ENCODE measurements at places on chromosomes 16 and 17.
A peak's percentile ranks its signal among the peaks of the same experiment; 100 is the strongest.

DNA sequence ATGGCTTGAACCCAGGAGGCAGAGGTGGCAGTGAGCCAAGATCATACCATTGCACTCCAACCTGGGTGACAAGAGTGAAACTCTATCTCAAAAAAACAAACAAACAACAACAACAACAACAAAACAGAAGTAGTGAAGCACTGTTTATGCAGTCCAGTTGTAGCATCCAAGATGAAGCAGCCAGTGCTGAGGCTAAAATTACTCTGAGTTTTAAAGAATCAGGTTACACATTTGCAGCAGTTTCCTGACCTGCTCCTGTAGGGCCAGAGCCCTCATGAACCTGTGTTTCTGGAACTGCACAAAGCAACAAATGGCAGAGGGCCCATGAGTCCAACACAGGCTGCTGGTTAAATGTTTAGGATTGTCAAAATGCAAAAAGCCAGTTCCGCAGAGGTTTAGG, 499.5 kb upstream of the PSMD7 start:
- DNase-seq = no peak

DNA sequence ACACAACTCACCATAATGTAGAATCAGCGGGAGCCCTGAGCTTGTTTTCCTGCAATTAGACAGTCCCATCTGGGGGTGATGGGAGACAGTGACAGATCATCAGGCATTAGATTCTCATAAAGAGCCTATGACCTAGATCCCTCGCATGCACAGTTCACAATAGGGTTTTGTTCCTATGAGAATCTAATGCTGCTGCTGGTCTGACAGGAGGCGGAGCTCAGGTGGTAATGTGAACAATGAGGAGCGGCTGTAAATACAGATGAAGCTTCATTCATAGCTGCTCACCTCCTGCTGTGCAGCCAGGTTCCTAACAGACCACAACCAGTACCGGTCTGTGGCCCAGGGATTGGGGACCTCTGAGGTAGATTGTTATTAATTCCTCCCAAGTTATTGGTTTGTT, 2.9 kb upstream of the DOK4 start:
- no peak for DNase-seq

- DNase-seq = peak; percentile 96
Observed at GRCh38 chr17:58153046-58153445, 4.9 kb downstream of the OR4D1 start.

DNA sequence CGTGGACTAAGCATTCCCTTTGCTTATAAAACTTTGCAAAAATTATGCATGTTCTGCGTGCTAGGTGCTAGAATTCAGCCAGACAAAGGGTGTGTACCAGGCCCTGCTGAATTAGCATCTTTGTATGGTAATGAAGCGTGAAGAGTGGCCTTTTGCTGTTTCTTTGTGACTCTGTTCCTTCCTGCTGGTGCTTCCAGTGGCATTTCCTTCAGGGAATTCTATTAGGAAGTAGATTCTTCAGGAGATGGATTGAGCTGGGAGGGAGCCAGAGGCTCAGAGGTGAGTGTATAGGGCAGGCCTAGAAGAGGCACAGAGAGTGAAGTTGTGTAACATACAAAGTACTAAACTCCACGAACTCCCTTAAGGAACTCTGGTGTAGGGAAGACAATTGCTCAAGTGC, 73.9 kb upstream of the ASIC2 start:
- no peak for DNase-seq

- DNase-seq = no peak
Observed at GRCh38 chr17:73297934-73298861, 13.6 kb downstream of the CDC42EP4 start.

GRCh38 chr17:71881041-71881440, 239.8 kb upstream of the SOX9 start:
- DNase-seq = no peak

GRCh38 chr16:2243781-2244180, 7.5 kb downstream of the DNASE1L2 start:
- no peak for DNase-seq

GRCh38 chr17:56690441-56691291, 97.2 kb downstream of the NOG start:
- DNase-seq = no peak

DNA sequence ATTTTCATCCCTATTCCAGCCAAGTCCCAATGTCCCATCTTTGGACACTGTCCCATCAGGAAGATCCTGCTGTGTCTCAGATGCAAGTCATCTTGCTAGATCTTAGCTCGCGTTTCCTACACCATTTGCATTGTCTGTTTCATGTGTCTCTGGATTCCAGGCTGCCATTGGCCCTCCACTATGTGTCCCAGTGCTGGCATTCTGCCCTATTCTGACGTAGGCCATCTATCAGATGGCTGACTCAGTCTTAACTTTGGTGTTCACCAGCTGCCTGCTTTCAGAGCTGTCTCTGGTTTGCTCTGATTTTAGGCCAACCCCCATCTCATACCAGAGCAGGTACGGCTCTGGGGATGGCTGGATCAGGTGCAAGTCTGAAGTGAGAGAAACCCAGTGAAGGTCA, 300.9 kb upstream of the ASIC2 start:
- no peak for DNase-seq

DNA sequence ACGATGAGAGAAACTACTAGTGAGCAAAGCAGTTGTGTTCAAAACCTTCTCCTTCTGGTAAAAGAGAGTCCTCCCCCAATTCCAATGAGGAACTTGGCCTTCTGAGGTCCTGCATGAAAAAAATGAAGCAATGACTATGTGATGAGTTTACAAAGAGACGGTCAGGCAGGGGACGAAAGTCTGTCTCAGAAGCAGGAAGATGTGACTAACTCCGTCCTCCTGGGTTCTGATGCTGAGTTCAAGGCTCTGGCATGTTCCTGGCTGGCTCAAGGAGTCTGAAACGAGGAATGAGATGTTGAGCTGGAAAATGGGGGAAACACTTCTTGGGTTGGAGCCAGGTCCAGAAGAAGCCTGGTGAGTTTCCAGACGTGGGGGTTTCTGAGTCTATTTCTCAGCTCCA, 129.6 kb downstream of the CPPED1 start:
- no peak for DNase-seq

GRCh38 chr16:29702269-29702668, 23.3 kb downstream of the QPRT start:
- no peak for DNase-seq

- DNase-seq = no peak
Observed at GRCh38 chr16:82560805-82561325, 65.9 kb upstream of the CDH13 start.

- DNase-seq = no peak
Observed at GRCh38 chr17:41660221-41660711, 28.4 kb upstream of the EIF1 start.

GRCh38 chr17:70610161-70610560, 440.8 kb downstream of the KCNJ2 start:
- no peak for DNase-seq

- DNase-seq = peak; percentile 22
Observed at GRCh38 chr16:23296994-23297393, 5.1 kb upstream of the SCNN1B start.

- DNase-seq = no peak
Observed at GRCh38 chr16:88473666-88474534, 20.8 kb downstream of the ZFPM1 start.

- DNase-seq = no peak
Observed at GRCh38 chr17:66889480-66890230, 54.7 kb downstream of the CACNG5 start.

- DNase-seq = no peak
Observed at GRCh38 chr16:12304861-12305596, 328.5 kb downstream of the SNX29 start.

GRCh38 chr16:20385844-20386832, 18.4 kb downstream of the PDILT start:
- DNase-seq = peak; percentile 18

DNA sequence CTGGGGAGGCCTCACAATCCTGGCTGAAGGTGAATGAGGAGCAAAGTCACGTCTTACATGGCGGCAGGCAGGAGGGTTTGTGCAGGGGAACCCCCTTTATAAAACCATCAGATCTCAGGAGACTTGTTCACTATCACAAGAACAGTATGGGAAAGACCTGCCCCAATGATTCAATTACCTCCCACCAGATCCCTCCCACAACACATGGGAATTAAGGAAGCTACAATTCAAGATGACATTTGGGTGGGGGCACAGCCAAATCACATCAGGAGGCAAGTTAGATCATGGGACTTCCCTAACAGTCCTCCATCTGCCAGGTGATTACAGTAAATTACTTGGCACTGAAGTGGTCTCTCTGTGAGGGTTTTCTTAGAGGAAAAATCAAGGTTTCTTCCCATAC, 5.3 kb downstream of the TMEM114 start:
- DNase-seq = no peak

GRCh38 chr17:64320613-64321553, 57.8 kb upstream of the TEX2 start:
- peak; percentile 50 for DNase-seq

DNA sequence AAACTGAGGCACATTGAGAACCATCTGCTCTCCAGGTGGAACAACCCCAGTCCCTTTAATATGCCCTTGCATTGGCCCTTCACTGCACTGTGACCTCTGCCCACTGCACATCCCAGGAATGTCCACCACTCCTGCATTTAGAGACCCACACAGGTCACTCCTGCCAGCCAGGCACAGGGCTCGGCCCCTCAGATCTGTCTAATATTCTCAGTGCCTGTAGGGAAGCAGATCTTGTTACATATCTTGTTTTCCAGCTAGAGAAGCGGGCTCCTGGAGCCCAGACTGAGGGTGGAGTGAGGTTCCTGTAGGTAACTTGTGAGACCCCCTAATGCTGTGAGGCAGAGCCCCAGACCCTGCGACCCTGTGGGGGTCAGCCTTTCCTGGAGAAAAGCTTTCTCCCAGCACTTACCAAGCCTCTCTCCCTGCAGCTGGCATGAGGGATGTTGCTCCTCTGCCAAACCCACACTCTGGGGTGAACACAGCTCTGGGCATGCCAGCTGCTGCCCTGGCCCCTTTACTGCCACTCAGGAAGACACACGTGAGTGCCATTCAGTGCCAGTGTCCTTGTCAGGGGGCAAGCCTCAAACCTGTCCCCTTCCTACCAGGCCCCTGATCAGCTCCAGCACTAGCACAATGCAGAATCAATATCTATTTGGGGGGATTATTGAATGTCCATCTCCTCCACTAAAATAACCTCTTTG, 40.3 kb upstream of the CRHR1 start:
- DNase-seq = no peak

DNA sequence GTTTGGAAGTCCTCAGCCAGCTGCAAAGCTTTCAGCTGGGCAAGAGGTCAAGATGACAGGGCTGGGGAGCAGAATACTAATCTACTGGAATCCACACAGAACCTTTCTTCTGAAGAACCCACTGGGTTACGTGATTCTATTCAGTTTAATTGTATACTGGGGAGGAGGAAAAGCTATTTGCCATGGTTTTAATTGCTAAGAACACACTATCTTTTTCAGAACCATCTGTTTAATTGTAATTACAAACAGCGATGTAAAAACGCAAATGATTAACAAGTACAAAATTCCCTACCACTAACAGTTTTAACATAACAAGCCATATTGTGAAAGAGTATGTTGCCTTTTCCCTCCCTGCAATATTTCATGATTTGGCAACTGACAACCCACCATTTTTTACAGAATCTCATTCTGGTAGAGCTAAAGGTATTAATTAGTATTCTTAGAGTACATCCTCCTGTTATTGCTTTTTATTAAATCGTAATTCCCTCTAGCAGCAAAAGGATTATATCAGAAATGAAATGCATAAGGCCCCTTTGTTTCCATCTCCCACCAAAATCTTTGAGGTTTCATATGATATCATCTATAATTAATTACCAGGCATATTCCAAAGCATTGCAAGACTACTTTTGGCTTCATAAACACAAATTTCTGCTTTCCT, 12.1 kb downstream of the HYDIN start:
- no peak for DNase-seq

- DNase-seq = no peak
Observed at GRCh38 chr17:69539781-69540319, 125.4 kb downstream of the MAP2K6 start.

DNA sequence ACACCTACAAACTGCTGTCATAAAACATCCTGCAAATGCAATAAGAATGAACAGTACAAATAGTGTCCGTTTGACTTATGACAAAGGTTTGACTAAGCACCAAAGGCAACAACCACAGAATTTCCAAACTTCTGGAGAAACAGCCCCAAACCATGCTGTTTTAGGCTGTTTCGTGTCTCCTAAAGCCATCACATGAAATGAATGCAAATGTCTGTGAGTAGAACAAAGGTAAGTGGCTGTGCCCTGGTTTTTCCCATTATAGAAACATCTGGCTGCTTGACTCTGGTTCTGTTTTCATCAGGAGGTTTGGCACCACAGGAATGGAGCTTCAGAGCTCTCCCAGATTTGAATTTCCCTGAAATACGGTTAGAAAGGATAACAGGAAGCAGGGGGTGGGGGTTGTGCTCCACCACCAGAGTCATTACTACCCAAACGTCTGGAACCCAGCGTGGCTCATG, 4.6 kb upstream of the EMP2 start:
- DNase-seq = no peak

- DNase-seq = no peak
Observed at GRCh38 chr17:44932096-44932786, 15.3 kb downstream of the KIF18B start.

GRCh38 chr16:27902551-27902950, 161.0 kb downstream of the GSG1L start:
- no peak for DNase-seq

DNA sequence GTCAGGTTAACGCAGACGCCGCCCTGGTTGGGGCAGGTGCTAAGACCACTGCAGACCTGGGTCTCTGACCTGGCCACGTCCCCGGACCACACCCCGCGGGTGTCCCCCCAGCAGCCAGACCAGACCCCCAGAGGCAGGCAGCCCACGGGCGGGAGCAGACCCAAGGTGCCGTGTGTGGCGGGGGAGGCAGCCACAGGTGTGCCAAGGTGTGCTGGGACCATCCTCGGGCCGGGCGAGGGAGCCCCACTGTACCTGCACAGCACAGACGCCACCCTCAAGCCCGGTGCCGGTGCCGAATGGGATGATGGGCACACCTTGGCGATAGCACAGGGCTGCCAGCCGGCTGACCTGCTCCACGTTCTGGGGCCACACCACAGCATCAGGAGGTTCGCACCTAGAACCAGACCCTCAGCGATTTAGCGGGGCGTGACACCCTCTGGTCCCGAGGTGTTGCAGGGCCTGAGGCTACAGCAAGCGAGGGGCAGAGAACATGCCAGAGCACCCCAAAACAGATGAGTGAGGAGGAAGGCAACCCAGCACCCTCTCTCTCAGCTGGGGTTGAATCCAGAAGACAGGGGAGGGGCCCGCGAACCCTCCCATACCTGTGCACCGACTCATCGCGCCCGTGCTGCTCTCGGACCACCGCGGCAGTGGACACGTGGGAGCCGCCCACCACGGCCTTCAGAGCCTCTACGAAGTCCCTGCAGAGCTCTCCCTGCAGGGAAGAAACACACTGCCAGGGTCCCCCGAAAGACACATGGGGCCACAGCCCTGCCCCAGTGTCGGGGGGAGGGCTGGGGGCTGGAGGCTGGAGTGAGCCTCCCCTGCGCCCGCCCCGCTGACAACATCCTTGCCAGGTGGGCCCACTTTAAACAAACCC, 1.4 kb downstream of the LDHD start:
- no peak for DNase-seq

- no peak for DNase-seq
Observed at GRCh38 chr17:65142247-65142646, 5.1 kb downstream of the RGS9 start.
